ENCODE measurements at places on chromosomes 11 and 22. TPM values are rescaled to one million over a fixed set of nuclear protein-coding genes. Genes with fewer than 3 reads are reported as not detected.

The ZC3H12C gene
- 10.5 TPM for total RNA-seq

The SYT8 gene
- total RNA-seq = 6.7 TPM

The CHRDL2 gene
- total RNA-seq = 0.30 TPM

The SLC22A6 gene
- total RNA-seq = not detected

The SERPING1 gene
- 23.5 TPM for total RNA-seq

The CATSPER1 gene
- 0.10 TPM for total RNA-seq

The CASP12 gene
- 1.3 TPM for total RNA-seq

The SERPINH1 gene
- 311 TPM for total RNA-seq

The NEU3 gene
- 10.5 TPM for total RNA-seq

The ARHGAP42 gene
- total RNA-seq = 30.1 TPM

The OR52E8 gene
- total RNA-seq = not detected

The GLYAT gene
- total RNA-seq = not detected

The DTX4 gene
- total RNA-seq = 14.3 TPM

The NCF4 gene
- 10.2 TPM for total RNA-seq

The MMP12 gene
- 0.10 TPM for total RNA-seq

The OR5AL1 gene
- total RNA-seq = not detected

The MS4A4A gene
- 13.8 TPM for total RNA-seq

All from skin of body (tissue), 3 donors.